Lung (tissue), 17 donors: ENCODE measurements at places on chromosomes 4 and X. TPM values are rescaled to one million over a fixed set of nuclear protein-coding genes. Genes with fewer than 3 reads are reported as not detected.
A peak's percentile ranks its signal among the peaks of the same experiment; 100 is the strongest.

The FGFBP2 gene
- 1.6 TPM for total RNA-seq

The ATP1B4 gene
- not detected for total RNA-seq

The JCHAIN gene
- 131 TPM for total RNA-seq

The ASB9 gene
- total RNA-seq, result 7.5 TPM

The FAM53A gene
- total RNA-seq, result 2.8 TPM

The RTL5 gene
- 8.3 TPM for total RNA-seq

The MRPS18C gene
- total RNA-seq, result 43.1 TPM

The CLTRN gene
- 3.6 TPM for total RNA-seq

The GAGE12E gene
- total RNA-seq, result not detected

The POU3F4 gene
- not detected for total RNA-seq

The PLXNA3 gene
- total RNA-seq, result 61.1 TPM

The TRIML2 gene
- not detected for total RNA-seq

- H3K4me3 ChIP-seq, result no peak overlapping the region
- H3K27ac ChIP-seq, result no peak overlapping the region
- DNase-seq, result no peak
- peaks cover 8% of the 10 kb centered on the region for H3K4me1 ChIP-seq
These were observed 289.2 kb downstream of the FBXW7 start for GRCh38 chr4:152246659-152247058.

GRCh38 chr4:185700048-185700447, 111.9 kb downstream of the SORBS2 start:
- no peaks in the 10 kb centered on the region for H3K36me3 ChIP-seq
- no peaks in the 10 kb centered on the region for H3K27me3 ChIP-seq
- DNase-seq, result no peak
- peak overlapping the region; percentile 81 for H3K27ac ChIP-seq
- peaks cover 1% of the 10 kb centered on the region for H3K4me1 ChIP-seq

GRCh38 chrX:123771449-123772064, 38.7 kb upstream of the THOC2 start:
- H3K27ac ChIP-seq, result no peak overlapping the region
- H3K27me3 ChIP-seq, result no peaks in the 10 kb centered on the region
- no peaks in the 10 kb centered on the region for H3K36me3 ChIP-seq
- H3K4me1 ChIP-seq, result no peaks in the 10 kb centered on the region
- no peak for DNase-seq

GRCh38 chr4:125044886-125045285, 269.9 kb upstream of the FAT4 start:
- no peaks in the 10 kb centered on the region for H3K27me3 ChIP-seq
- H3K27ac ChIP-seq, result no peak overlapping the region
- peaks cover 11% of the 10 kb centered on the region for H3K4me1 ChIP-seq
- no peak for DNase-seq

DNA sequence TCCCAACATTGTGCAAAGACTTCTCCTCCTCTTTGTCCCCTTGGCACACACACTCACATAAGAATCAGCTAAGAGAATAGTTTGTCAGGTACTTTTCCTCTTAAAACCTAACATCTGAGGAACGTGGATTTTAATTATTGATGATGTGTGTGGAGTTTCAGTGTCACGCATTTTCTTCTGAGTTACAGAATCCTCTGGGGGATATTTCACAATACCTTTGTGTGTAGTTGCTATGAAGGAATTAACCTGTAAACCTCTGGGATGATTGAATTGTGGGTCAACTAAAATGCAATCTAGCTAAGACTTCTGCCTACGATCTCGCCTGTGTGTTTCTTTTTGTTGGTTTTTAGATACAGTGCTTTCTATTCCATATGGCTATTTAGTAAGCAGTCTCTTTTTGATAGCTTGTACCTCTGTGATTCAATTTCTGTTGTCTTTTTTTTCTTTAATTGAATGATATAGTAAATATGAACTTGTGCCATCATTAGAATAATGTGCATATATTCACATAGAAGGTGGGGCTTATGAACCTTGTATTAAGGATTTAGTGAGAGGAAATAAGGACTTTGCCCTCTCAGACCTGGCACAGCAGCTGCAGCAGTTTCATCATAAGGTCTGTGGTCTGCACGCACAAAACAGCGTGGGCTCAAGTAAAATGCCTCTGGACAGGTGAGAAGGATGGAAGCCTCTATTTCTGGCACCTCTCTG, 99.2 kb downstream of the TSPAN7 start:
- H3K27me3 ChIP-seq, result peaks cover 2% of the 10 kb centered on the region
- H3K27ac ChIP-seq, result no peak overlapping the region
- H3K4me1 ChIP-seq, result no peaks in the 10 kb centered on the region
- no peak overlapping the region for H3K4me3 ChIP-seq
- no peaks in the 10 kb centered on the region for H3K36me3 ChIP-seq

- peaks cover 5% of the 10 kb centered on the region for H3K4me1 ChIP-seq
- H3K27ac ChIP-seq, result peak overlapping the region; percentile 33
- H3K27me3 ChIP-seq, result no peaks in the 10 kb centered on the region
- DNase-seq, result no peak
- no peak overlapping the region for H3K4me3 ChIP-seq
- no peaks in the 10 kb centered on the region for H3K36me3 ChIP-seq
These were observed 20.6 kb downstream of the GAB1 start for GRCh38 chr4:143357161-143357845.

DNA sequence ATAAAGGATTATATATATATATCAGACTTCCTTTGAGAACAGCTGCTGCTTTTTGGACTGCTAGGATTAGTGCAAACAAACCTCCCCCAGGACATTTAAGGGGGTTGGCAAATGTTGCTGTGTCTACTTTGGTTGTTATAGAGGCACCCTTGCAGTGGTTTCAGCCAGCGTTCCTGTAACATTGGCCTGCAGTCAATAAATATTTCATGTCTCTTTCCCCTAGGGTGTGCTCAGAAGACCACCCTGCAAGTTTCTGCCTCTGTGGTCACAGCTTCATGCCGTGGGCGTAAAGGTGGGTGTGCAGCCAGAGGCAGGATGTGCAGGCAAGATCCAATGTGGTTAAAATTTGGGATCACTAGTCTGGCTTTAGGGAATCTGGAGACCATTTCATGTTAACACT, 28.9 kb downstream of the FGF5 start:
- H3K4me3 ChIP-seq, result no peak overlapping the region
- no peaks in the 10 kb centered on the region for H3K4me1 ChIP-seq
- no peaks in the 10 kb centered on the region for H3K36me3 ChIP-seq
- DNase-seq, result no peak

DNA sequence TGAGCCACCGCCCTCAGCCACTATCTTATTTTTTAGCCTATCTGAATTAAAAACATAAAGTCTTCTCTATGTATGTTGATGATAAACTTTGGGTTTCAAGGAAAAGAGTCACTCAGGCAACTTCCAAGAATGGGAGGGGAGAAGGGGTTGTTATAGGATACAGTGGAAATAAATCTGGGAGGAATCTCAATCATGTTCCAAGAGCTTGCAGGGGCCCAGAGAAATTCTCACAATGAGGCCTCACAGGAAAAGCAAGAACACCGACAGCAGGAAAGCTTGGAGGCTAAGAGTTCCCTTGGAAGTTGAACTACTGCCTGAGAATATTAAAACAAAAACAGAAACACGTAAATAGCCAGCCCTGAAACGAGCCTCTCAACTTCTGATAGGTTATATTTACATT, 384.6 kb upstream of the IGFBP7 start:
- H3K36me3 ChIP-seq, result no peaks in the 10 kb centered on the region
- no peaks in the 10 kb centered on the region for H3K4me1 ChIP-seq
- no peaks in the 10 kb centered on the region for H3K27me3 ChIP-seq
- H3K27ac ChIP-seq, result no peak overlapping the region
- no peak for DNase-seq

- no peaks in the 10 kb centered on the region for H3K4me1 ChIP-seq
- no peak overlapping the region for H3K4me3 ChIP-seq
- DNase-seq, result no peak
- H3K36me3 ChIP-seq, result no peaks in the 10 kb centered on the region
These were observed 20.3 kb upstream of the POLA1 start for GRCh38 chrX:24673424-24673823.

DNA sequence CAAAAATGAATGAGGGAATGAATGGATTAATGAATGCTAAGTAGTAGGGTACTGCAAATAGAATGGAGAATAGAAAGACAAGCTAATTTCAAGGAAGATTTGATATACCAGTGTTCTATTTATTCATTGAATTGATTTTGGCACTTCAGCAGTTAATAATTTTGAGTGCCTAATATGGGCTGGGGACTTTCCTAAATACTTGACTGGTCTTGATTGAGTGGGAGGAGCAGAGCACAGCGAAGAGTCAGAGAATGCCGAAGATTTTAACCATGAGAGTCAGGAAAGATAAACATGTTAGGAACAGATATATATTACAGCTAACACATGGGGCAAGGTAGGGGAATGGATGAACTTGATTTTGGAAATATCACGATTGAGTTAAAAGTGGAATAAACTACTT, 10.6 kb downstream of the IL15 start:
- H3K4me1 ChIP-seq, result peaks cover 10% of the 10 kb centered on the region
- H3K36me3 ChIP-seq, result no peaks in the 10 kb centered on the region
- no peak overlapping the region for H3K27ac ChIP-seq
- no peaks in the 10 kb centered on the region for H3K27me3 ChIP-seq
- no peak overlapping the region for H3K4me3 ChIP-seq
- DNase-seq, result no peak

DNA sequence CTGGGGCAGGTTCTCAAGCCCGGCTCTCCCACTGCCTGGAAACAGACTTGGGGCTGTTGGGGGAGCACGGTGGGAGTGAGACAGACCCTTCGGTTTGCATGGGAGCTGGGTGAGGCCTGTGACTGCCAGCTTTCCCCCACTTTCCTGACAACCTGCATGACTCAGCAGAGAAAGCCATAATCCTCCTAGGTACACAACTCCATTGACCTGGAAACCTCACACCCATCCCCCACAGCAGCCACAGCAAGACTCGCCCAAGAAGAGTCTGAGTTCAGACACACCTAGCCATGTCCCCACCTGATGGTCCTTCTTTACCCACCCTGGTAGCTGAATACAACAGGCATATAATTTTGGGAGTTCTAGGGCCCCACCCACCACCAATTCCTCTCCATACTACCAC, 57.6 kb upstream of the UBQLN2 start:
- no peak for DNase-seq
- no peaks in the 10 kb centered on the region for H3K36me3 ChIP-seq
- no peaks in the 10 kb centered on the region for H3K4me1 ChIP-seq

- peaks cover 45% of the 10 kb centered on the region for H3K27me3 ChIP-seq
- H3K36me3 ChIP-seq, result no peaks in the 10 kb centered on the region
- no peak overlapping the region for H3K4me3 ChIP-seq
- no peak overlapping the region for H3K27ac ChIP-seq
- DNase-seq, result no peak
These were observed 31.8 kb downstream of the CPLX1 start for GRCh38 chr4:793941-794621.

DNA sequence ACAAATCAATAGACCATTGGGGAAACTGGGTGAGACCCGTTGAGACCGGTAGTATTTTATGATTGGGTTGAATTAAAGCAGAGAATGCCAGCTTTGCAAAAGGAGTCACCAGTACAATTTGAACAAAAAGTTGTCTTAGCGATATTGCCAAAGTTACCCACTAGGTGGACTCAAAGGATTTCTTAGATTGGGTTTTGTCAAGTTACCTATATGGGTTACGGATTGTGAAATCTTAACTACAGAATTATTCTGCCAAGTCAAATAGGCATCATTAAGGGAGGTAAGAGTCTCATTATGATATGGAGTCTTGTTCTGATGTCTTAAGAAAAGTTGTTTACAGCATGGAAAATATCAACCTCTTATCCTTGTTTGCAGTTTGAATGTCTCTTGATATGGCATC, 15.0 kb upstream of the CT47A1 start:
- H3K4me3 ChIP-seq, result no peak overlapping the region
- H3K4me1 ChIP-seq, result no peaks in the 10 kb centered on the region
- H3K36me3 ChIP-seq, result no peaks in the 10 kb centered on the region
- no peak for DNase-seq
- H3K27ac ChIP-seq, result no peak overlapping the region

DNA sequence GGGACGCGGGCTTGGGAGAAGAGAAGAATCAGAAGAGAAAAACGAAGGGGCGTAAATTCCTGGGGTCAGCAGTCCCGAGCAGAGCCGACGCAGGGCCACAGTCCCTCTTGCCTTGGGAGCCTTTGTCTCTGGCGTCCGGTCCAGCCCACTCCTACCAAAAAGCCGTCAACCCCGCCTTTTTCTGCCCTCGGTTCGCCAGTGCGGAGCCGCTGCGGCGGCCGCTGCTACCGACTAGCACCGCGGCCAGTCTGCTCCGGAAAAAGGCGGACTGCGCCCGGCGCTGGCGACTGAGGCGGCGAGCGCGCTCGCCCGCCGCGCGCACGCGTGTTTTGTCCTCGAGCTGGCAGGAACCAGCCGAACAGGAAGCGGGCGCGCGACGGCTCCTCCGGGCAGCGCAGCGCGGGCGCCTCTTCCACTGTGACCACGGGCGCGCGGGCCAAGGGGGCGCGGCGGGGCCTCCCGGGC, 502 bp downstream of the HNRNPDL start:
- peak overlapping the region; percentile 59 for H3K4me3 ChIP-seq
- H3K4me1 ChIP-seq, result peaks cover 11% of the 10 kb centered on the region
- H3K27me3 ChIP-seq, result no peaks in the 10 kb centered on the region
- no peak for DNase-seq
- peaks cover 24% of the 10 kb centered on the region for H3K36me3 ChIP-seq

DNA sequence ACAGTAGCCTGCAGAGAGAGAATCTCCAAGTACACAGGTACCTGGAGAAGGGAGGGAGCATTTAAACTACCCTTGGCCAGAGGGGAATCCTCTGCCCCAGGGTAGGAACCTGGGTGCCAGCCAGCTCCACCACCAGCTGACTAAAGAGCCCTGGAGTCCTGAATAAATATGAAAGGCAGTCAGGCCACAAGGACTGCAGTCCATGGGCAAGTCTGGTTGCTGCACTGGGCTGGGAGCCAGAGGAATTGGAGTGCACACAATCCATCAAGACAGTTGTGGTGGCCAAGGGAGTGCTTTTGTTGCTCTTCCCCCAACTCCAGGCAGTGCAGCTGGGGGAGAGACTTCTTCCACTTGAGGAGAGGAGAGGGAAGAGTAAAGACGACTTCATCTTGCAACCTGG, 172.5 kb downstream of the HNRNPD start:
- H3K36me3 ChIP-seq, result no peaks in the 10 kb centered on the region
- peak; percentile 60 for DNase-seq
- peaks cover 3% of the 10 kb centered on the region for H3K4me1 ChIP-seq
- no peaks in the 10 kb centered on the region for H3K27me3 ChIP-seq

- no peaks in the 10 kb centered on the region for H3K27me3 ChIP-seq
- no peaks in the 10 kb centered on the region for H3K4me1 ChIP-seq
- DNase-seq, result no peak
- H3K36me3 ChIP-seq, result no peaks in the 10 kb centered on the region
- no peak overlapping the region for H3K4me3 ChIP-seq
- no peak overlapping the region for H3K27ac ChIP-seq
These were observed 19.5 kb downstream of the KIAA0232 start for GRCh38 chr4:6802025-6802424.

DNA sequence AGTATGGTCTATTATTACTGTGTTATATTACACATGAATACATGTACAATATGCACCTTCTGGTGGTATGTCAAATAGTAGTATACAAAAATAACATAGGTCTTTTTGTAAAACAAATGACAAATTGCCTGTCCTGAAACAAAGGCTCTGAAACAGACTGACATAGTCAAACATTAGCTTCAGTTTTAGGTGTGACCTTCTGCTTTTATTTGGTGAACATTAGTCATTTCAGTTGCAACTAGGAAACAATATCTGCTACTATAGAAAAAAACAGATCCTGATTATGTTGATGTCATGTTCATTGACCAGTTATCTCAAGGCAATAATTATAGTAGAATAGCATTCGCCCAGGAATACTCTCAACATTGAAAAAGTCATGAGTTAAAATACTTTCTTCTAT, 123.0 kb downstream of the CHRNA9 start:
- no peaks in the 10 kb centered on the region for H3K36me3 ChIP-seq
- no peaks in the 10 kb centered on the region for H3K27me3 ChIP-seq
- H3K27ac ChIP-seq, result no peak overlapping the region
- no peaks in the 10 kb centered on the region for H3K4me1 ChIP-seq
